NAMALWA (cell line): ENCODE measurements at places on chromosomes 7 and 10.

DNA sequence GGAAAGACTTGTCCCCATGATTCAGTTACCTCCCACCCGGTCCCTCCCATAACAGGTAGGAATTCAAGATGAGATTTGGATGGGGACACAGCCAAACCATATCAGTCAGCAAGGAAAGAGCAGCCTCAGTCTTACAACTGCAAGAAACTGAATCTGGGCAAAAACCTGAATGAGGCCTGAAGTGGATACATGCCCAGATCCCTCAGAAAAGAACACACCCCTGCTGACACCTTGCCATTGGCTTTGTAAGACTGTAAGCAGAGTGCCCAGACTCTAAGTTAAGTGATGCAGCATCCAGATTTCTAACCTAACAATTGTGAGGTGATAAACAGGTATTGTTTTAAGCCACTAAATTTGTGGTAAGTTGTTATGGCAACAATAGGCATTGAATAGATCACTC, 670.8 kb downstream of the SORCS1 start:
- no peak for DNase-seq

- no peak for DNase-seq
Measured at GRCh38 chr10:130934293-130935127, 377.0 kb downstream of the TCERG1L start.

GRCh38 chr7:105238198-105238765, 150.4 kb downstream of the SRPK2 start:
- no peak for DNase-seq

GRCh38 chr10:63071145-63071544, 62.0 kb upstream of the NRBF2 start:
- no peak for DNase-seq

- DNase-seq = no peak
Measured at GRCh38 chr7:44147026-44147991, 6.2 kb upstream of the MYL7 start.

DNA sequence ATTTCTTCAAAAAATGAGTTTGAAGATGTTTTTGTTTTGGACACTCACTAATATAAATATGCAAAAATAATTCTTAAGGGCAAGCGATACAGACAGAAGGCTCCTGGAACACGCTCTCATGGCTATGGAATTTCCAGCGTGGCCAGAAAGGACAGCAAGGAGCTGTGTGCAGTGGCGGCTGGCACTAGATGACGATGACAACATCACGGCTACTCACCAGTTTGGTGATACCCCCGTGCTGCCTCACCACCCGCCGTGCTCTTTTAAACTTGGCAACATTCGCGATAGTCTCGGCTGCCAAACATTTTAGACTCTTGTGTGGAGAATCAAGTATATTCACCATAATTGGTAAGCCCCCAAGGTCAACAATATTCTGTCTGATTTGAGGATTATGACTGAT, 54.9 kb downstream of the ODAD2 start:
- no peak for DNase-seq

- DNase-seq = no peak
Measured at GRCh38 chr7:187227-187927, 5.0 kb upstream of the FAM20C start.

- DNase-seq = no peak
Measured at GRCh38 chr10:43218951-43219837, 47.7 kb downstream of the RASGEF1A start.

- DNase-seq = no peak
Measured at GRCh38 chr10:78566284-78567111, 502.3 kb upstream of the ZMIZ1 start.

DNA sequence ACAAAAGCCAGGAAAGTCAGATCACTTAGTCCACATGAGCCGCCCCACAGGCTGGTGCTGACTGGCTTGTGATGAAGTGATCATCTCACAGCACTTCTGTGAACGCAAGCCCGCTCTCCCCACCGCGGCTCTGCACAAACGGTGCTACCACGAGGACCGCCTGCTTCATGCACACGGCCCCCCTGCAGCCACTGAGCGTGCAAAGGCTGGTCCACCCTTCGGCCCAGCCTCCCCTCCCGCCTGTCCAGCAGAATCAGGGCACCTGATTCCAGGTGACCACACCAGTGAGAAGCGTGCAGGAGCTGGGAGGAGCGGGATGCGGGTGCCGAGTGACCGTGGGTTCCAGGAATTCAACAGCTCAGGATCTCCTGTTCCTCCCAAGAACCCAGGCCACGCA, 32.2 kb downstream of the MAD1L1 start:
- no peak for DNase-seq

DNA sequence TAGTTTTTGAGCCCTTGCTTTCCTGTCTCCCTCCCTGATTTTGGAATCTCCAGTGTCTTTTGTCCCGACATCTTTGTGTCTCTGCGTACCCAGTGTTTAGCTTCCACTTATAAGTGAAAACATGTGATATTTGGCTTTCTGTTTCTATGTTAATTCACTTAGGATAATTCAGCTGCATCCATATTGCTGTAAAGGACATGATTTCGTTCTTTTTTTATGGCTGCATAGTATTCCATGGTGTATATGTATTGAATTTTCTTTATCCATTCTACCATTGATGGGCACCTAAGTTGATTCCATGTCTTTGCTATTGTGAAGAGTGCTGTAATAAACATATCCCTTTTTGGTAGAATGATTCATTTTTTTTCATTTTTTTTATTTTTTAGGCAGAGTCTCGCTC, 48.3 kb downstream of the ADK start:
- no peak for DNase-seq

DNA sequence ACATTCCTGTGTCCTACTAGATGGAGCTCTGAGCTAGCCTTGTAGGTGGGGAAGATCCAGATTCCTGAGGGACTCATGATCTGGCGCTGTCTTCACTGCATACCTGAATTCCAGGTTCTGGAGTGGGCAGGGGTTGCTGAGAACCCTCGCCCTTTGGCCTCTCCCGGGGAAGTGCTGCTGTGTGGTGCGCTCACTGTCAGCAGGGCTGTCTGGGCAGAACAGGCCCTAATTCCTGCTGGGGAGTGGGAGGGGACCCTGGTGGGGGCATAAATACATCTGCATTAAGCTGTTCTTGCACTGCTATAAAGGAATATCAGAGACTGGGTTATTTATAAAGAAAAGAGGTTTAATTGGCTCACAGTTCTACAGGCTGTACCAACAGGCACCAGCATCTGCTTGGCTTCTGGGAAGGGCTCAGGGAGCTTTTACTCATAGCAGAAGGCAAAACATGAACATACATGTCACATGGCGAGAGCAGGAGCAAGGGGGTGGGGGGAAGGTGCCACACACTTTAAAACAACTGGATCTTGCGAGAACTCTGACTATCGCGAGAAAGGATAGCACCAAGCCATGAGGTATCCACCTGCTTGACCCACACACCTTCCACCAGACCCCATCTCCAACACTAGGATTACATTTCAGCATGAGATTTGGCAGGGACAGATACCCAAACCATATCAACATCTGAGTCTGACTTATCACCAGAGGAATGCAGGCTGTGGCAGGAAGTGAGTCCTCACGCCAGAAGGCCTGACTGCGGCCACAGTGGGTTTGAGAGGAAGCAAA, 115.0 kb downstream of the ADCY1 start:
- DNase-seq = no peak

DNA sequence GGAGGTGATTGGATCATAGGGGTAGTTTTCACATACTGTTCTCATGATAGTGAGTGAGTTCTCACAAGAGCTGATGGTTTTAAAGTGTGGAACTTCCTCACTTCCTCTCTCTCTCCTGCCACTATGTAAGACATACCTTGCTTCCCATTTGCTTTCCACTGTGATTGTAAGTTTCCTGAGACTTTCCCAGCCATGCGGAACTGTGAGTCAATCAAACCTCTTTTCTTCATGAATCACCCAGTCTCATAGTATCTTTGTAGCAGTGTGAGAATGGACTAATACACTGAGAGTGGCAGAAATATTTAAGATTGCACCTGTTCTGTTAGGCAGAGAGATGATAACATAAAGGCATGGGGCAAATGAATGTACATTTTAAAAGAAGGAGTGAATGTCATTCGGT, 507.8 kb downstream of the SORCS3 start:
- no peak for DNase-seq

DNA sequence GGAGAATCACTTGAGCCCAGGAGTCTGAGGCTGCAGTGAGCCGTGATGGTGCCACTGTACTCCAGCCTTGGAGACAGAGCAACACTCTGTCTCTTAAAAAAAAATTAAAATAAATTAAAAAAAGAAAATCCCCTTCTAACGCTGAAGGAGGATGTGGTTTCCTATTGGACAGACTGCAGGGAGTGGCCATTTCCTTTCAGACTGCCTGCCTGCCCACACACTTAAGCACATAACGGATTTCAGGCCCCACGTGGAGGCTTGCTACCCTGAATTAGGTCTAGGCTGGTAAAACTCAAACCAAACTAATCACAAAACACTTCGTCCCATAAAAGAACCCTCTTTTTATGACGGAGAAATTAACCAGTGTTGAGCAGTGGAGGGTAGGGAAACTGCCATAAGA, 34.0 kb downstream of the GATA3 start:
- no peak for DNase-seq

GRCh38 chr7:7895004-7895650, 73.5 kb upstream of the GLCCI1 start:
- DNase-seq = no peak

- DNase-seq = no peak
Measured at GRCh38 chr7:78265486-78265885, 466.9 kb downstream of the PHTF2 start.

DNA sequence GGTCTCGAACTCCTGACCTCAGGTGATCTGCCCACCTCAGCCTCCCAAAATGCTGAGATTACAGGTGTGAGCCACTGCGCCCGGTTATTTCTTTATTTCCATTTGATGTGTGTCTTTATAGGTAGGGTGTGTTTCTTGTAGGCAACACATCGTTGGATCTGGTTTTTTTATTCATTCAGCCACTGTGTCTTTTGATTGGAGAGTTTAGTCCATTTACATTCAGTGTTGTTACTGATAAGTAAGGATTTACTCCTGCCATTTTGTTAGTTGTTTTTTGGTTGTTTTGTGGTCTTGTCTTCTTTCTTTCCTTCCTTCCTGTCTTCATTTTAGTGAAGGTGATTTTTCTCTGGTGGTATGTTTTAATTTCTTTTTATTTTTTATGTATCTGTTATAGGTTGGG, 16.9 kb downstream of the TMEM248 start:
- no peak for DNase-seq

GRCh38 chr7:129575699-129576098, 35.8 kb upstream of the NRF1 start:
- DNase-seq = no peak

DNA sequence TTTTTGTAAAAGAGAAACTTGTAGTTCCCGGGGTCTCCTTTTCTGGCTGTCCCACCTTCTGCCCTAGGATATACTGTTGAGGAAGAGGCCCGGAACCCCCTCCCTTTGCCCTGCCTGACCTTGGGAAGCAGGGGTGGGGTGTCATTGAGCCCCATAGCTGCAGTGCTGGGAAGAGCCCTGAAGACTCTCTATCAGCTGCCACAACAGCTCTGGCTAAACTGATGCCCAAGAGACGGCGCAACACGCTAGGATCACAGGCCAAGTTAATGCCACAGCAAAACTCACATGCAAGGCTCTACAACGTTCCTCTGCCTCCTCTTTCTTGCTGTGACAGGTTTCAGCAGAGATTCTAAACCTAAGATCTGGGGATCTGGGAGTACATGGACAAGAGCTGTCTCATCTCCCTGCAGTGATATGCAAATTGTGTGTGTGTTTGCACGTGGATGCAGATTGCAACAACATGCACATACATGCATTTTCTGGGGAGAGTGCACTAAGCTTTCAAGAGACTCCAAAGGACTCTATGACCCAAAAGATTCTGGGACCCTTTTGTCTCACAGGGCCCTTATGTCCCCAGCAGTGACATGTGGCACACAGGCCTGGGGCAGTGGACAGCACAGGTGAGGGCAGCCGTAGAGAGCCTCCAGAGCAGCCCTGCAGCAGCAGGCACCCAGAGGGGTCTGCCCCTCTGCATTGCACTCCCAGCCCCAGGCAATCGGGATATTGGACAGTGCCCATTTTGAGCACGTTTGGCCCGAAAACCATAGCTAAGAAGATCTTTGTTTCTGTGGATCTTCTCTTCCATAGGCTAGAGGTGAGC, 2.5 kb downstream of the RASSF4 start:
- no peak for DNase-seq

GRCh38 chr10:84200537-84201243, 6.4 kb downstream of the CDHR1 start:
- DNase-seq = no peak

DNA sequence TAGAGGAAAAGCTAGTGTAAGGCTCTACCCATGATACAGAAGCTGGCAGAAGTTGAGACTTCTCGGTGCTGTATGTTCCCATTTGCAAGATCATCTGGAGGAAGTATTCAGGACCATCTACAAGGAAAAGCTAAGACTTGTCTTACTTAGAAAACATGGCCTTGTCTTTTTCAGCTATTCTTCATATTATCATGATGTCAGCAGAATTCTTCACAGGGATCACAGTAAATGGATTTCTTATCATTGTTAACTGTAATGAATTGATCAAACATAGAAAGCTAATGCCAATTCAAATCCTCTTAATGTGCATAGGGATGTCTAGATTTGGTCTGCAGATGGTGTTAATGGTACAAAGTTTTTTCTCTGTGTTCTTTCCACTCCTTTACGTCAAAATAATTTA, 79.6 kb upstream of the SCIN start:
- no peak for DNase-seq

GRCh38 chr7:84975586-84976185, 211.2 kb downstream of the SEMA3D start:
- no peak for DNase-seq

GRCh38 chr10:114100848-114101741, 57.4 kb downstream of the ADRB1 start:
- DNase-seq = no peak

- peak; percentile 75 for DNase-seq
Measured at GRCh38 chr7:69962186-69963065, 364.2 kb downstream of the AUTS2 start.

DNA sequence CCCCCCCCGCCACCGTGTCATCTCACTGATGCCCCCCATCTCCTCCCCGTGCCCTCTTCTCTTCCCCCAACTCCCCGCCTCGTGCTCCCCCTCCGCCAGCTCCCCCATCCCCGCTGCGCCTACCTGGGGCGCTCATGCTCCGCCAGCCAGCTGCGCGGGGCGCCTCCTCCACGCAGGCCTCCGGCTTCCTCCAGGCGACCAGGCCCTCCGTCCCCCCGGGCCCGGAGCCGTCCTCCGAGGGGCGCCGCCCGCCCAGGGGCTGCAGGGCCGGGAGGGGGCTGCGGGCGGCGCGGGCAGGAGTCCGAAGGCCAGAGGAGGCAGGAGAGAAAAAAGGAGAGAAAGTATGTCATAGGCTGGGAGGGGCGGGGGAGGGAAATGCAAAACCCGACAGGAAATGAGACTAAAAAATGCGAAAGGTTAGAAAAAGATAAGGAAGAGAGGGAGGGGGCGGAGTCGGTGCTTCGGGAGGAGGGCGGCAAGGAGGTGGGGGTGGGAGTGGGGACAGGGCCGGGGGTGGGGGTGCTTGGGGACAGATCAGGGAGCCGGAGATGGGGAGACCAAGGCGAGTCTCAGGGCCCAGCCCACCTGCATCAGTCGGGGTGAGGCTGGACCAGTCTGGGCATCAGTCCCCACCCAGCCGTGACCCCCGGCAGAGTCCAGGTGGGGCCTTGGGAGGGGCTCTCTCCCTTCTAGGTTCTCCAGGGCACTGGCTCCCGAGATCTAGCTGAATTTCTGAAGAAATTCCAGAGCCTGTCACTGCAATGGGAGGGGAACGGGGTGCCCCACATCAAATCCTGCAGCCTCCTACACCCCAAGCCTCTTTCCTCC, at the start of gene CARD11:
Gene CARD11, minus strand, starts transcription at position 324 of the 828 bp plus-strand sequence. CDS start 85,361 bp downstream, outside the sequence.
- peak; percentile 77 for DNase-seq

- DNase-seq = no peak
Measured at GRCh38 chr7:7756577-7756976, 38.2 kb upstream of the RPA3 start.
